Stomach (tissue), 19 donors: ENCODE measurements at places on chromosomes 11 and 22. TPM values are rescaled to one million over a fixed set of nuclear protein-coding genes. Genes with fewer than 3 reads are reported as not detected.

GRCh38 chr11:5553343-5553742, 5.0 kb upstream of the OR52H1 start:
- no peak for DNase-seq

DNA sequence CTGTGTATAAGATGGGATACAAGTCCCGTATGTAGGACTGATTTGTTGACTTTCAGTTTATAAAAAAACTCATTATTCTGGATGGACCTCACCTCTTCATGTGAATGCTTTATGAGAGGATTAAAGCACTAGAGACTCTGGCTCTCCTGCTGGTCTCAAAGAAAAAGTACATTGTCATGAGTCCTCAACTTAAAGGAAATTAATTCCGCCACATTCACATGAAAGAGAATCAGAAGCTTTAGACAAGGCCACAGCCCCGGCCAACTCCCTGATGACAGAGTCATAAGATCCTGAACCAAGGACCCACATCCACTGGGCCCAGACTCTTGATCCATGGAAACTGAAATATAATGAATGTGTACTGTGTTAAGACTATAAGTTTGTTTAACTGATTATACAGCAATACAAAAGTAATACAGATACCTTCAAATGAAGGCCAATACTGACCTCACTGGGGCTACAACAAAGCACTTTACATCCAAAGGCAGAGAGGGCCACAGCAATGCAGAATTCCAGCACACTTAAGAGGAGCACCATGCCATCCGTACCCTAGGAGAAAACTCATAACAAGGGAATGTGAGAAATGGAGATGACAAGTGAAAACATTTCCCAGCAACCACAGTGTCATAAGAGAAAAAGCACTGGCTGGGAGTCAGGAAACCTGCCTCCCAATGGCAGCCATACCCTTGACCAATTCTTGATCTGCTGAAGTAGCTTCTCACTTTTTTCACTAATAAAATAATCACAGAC, 25.4 kb upstream of the MS4A6A start:
- no peak for DNase-seq

DNA sequence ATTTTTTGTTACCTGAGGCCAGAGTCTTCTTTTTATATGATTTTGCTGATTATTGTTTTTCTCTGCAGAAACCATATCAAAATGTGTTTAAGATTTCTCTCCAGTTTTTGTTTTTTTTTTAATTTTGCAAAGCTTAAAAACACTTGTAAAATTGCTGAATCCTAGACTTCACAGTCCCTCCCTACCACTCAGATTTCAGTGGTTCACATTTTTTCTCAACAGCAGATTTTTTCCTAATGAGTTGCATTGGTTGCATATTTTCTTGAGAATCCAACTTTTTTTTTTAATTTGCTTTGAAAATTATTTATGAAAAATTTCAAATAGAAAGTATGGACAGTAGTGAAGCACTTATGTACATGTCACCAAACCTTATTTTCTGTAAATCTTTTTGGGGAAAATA, 5.8 kb downstream of the ARL14EP start:
- DNase-seq, result no peak

Gene CXCR5
- total RNA-seq, result not detected

Gene OR8H2
- total RNA-seq, result not detected
